Activated T-cell treated with anti-CD3 and anti-CD28 coated beads, Interleukin-2, amount 50 U/mL, for 48 hours (primary cell): ENCODE measurements at places on chromosomes 7 and 10.

GRCh38 chr10:101304316-101304715, 49.6 kb upstream of the BTRC start:
- no peak for DNase-seq

DNA sequence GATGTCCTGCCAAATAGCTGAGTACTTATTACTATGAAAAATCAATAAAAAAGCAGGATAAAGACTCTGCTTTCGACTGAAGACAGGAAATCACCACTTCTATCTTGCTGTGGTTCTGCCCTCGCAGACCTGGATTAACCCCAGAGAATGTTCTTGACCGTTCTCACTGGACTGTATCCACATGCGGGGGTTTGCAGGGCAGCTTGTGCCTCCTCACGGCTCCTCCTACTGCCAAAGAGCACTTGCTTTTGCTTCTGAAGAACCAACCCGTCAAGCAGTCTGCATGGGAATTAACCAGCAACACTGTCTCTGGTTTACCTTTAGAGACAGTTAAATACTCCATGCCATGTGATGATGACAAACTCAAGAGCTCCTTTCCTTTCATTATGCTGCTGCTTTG, 184.0 kb downstream of the GFRA1 start:
- DNase-seq, result no peak

DNA sequence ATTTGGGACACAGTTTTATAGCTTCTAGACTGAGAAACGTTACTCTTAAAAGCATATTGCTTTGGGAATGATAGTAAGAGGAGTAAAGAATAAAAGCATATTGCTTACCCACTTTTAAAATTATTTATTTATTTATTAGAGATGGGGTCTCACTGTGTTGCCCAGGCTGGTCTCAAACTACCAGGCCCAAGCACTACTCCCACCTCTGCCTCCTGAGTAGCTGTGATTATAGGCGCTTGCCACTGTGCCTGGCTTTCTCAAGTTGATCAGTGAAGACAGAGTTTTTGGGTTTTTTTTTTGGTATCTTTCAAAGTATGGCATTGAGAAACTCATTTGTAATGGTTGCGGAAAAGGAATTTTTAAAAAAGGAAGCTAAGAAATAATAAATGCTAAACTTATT, 68.0 kb downstream of the AHCYL2 start:
- DNase-seq, result no peak

DNA sequence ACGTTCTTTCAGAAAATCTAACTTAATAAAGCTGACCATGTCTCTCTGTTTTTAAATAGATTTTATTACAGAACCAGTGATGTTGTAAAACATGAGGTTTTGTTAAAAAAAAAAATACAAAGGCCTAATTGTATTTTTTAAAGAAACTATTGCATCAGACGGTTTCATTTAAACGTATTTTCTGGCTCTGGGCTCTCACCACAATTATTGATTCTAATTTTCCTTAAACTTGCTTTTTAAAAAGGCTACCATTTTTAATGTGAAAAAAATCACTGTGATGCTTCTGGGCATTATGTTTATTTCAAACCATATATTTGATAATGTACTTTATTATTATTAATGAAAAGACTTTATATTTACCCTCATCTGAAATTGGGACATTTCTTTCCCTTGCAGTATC, 94.3 kb downstream of the CABCOCO1 start:
- no peak for DNase-seq

GRCh38 chr7:70596598-70596913, 535.4 kb upstream of the GALNT17 start:
- DNase-seq, result no peak

GRCh38 chr7:148621563-148621962, 31.0 kb downstream of the C7orf33 start:
- DNase-seq, result no peak
